Spinal cord (tissue), 10 donors: ENCODE measurements at places on chromosomes 11 and 22. TPM values are rescaled to one million over a fixed set of nuclear protein-coding genes. Genes with fewer than 3 reads are reported as not detected.
A peak's percentile ranks its signal among the peaks of the same experiment; 100 is the strongest.

DNA sequence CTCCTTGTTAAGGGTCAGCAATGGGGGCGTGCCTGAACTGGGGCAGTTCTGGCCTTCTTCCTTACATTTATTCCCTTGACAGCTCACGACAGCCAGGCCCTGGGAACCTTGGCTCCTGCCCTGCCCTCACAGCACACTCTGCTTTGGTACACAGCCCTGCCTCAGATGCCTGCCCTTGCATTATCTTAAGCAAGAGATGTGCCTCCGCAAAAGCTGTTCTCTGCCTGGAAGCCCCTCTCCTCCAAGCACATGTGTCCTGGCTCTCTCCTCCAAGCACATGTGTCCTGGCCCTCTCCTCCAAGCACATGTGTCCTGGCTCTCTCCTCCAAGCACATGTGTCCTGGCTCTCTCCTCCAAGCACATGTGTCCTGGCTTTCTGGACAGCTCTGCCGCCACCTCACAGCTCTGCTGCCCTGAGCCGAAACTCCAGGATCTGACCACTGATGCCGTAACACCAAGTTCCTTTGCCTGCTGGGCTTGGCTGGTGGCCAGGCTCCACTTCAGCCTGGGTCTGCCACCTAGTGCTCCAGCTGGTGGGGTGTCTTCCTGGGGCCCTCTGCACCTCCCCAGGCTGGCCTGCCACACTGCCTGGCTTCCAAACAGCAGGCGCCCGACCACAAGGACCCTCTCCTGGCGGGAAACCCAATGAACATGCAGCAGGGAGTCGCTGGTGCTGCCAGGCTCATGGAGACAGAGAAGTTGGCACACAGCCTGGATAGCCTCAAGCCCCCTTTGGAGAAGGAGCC is 53.0 kb downstream of the SCUBE1 start:
- peak; percentile 83 for DNase-seq

- no peak for DNase-seq
These were observed 97.0 kb upstream of the PRR5 start for GRCh38 chr22:44604991-44605390.

- DNase-seq: no peak
These were observed 30.6 kb downstream of the SCGB1A1 start for GRCh38 chr11:62449451-62449851.

DNA sequence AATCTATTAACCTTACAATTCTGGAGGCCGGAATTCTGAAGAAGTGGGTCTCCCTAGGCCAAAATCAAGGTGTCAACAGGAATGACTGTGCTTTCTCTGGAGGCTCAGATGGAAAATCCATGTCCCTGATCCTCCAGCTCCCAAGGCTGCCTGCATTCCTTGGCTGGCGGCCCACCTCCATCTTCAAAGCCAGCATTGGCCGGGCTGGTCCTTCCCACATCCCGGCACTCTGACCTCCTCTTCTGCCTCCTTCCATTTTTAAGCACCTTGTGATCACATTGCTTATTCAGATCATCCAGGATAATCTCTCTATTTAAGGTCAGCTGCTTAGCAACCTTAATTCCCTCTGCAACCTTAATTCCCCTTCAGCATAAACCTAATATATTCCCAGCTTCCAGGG is 22.7 kb upstream of the CTSD start:
- DNase-seq: no peak

DNA sequence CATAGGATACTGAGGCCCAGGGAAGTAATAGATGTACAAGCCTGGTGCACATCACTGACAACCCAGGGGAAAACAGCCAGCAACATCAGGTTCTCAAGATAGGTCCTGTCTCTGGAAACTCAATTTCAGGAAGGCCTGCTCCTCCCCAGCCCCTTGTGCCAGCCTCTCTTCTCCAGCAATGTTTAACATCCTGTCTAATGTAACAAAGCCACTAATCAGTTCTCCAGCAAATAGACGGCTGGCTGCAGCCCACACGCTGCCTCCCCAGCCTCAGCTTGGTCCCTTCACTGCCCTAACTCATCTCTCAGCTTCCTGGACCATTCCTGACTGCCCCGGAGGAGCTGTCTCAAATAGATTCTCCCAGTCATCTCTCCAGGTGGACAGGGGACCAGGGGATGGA is 37.8 kb downstream of the RPL27A start:
- no peak for DNase-seq

DNA sequence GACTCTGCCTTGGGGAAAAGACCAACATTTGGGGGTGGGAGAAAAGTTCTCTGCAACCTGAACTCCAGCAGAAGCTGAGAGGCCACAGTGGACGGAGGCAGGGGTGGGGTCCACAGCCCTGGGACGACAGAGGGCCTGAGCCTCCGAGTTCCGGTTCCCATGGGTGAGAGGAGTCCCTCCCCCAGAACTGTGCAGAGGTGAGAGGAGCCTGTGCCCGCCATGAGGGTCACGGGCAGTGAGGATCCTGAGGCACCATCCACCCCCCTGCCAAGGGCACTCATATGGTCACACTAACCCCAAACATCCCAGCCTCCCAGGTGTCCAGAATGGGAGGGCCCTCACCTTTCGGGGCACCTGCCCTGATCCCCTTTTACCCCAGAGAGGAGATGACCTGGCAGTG is 30.5 kb downstream of the KIAA0930 start:
- no peak for DNase-seq

The GGTLC2 gene
- not detected for total RNA-seq

The CRYBB3 gene
- not detected for total RNA-seq

The RTN4R gene
- total RNA-seq: 7.8 TPM

The APOBEC3H gene
- total RNA-seq: not detected

The TPST2 gene
- total RNA-seq: 21.3 TPM

The OR5T1 gene
- total RNA-seq: not detected

The MRGPRF gene
- 28.6 TPM for total RNA-seq
